ENCODE measurements at places on chromosomes 4 and X.

DNA sequence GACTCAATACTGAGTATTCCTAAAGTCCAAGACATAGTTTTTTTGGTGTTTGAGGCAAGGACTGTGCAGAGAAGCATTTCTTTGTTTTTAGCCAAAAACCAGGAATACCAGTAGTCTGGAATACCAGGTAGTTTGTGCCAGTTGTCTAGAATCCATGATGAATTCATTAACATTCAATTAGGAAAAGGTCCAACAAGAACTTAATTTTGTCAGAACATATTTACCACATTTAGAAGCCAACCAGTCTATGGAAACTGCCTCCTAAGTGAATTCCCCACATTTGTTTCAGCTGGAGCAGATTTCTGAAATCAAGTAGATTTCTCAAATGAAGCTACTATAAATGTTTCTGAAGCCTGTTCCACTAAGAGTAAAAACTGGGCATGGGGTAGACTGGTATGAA lies 1584.8 kb upstream of the ADGRL3 start:
- no peak for DNase-seq

GRCh38 chr4:117467404-117467803 lies 382.0 kb upstream of the TRAM1L1 start:
- DNase-seq: no peak

GRCh38 chr4:155539746-155540145 lies 126.9 kb upstream of the GUCY1A1 start:
- DNase-seq: no peak

DNA sequence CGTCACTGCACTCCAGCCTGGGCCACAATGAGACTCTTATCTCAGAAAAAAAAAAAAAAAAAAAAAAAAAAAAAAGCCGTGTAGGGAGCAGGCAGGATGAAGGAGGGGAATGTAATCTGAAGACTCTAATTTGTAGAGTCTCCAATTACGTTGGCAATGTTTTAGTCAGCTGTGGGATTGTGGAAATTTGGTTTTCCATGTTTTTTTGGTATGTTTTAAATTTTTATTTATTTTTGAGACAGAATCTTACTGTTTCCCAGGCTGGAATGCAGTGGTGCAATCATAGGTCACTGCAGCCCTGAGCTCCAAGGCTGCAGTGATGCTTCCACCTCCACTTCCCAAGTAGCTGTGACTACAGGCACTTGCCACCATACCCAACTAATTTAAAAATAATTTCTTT lies 56.5 kb downstream of the NSD2 start:
- no peak for DNase-seq
